ENCODE measurements at places on chromosomes 7 and 10.

DNA sequence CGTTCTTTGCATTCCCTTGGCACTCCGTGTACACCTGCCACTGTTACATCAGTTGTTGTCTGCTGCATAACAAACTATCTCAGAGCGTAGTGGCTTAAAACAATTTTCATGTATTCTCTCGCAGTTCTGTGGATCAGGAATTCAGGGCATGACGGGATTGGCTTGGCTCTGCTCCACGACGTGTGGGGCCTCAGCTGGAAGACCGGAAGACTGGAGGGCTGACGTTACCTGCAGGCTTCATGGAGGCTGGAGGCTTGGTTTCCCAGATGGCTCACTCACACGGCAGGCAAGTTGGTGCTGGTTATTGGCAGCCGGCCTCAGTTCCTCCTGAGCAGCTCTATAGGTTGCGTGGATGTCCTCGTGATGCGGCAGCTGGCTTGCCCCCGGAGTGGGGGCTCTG is 25.5 kb downstream of the NYAP1 start:
- peak; percentile 40 for DNase-seq

- no peak for DNase-seq
These were observed 225.5 kb downstream of the KLF6 start for GRCh38 chr10:3559527-3559926.

DNA sequence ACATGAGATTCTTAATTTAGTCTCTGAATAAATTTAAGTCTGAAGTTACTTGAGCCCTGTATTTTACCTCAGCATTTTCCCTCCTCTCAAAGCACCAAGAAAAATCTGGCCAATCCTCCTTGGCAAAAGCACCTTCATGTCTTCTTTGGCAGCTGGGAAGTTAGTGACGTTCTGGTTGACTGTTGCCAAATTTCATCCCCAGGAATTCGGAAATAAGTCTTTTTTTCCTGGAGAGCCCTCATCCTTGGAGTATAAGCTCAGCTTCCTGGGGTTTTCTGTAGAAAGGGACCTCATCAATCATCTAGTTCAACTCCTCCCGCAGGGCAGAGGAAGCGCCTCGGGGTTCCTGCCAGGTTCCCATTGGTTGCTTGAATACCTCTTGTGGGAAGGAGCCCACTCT is 377.6 kb downstream of the PHTF2 start:
- no peak for DNase-seq

DNA sequence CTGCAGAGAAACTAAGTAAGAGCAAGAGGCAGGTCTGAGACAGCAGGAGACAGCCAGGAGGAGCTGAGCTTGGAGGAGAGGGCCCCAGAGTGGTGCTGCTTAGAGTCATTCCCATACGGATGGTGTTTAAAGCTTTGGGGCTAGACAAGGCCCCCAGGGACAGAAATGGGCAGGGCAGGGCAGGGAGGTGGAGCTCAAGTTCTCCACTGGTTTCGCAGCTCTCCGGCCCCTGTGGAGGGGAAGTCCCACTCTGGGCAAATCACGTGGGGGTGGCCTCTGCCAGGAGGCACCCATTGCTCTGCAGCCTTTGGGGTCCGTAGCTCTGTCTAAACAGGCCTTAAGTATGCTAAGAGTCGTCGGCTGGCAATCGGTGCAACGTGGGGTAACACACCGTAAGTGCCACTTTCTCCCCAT is 1.0 kb upstream of the PTPRE start:
- no peak for DNase-seq

- no peak for DNase-seq
These were observed 12.8 kb downstream of the ERLIN1 start for GRCh38 chr10:100173035-100173434.

GRCh38 chr7:149873970-149874643 is 338 bp downstream of the ATP6V0E2 start:
- DNase-seq: no peak

GRCh38 chr7:121294448-121294992 is 34.3 kb upstream of the WNT16 start:
- no peak for DNase-seq

DNA sequence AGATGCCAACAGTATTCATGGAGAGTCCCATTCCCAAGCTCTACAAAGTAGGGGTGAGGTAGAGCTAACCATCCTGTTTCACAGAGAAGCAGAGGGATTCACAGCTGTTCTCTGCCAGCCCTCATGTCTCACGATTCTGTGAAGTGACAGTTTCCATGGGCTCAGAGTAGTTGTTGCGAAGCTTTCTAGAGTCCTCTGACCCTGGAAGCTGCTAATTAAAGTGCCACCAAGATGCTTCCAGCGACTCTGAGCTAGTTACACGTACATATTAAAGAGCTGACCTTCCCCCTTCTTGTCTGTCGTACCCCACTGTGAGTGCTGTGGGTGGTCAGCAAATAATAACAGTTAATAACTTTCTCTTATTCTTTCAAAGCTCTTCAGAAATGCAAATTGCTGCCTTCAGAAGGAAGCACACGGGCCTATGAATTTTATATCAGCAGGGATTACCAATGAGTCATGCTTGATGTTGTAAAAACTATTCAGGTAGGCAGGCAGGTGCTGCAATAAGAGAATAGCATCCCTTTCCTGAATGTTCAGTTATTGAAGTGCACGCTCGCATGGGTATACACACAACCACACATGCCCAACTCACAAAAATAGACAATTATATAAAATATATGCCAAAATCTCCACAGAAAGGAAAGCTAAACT is 34.1 kb downstream of the DNAJB9 start:
- DNase-seq: no peak

DNA sequence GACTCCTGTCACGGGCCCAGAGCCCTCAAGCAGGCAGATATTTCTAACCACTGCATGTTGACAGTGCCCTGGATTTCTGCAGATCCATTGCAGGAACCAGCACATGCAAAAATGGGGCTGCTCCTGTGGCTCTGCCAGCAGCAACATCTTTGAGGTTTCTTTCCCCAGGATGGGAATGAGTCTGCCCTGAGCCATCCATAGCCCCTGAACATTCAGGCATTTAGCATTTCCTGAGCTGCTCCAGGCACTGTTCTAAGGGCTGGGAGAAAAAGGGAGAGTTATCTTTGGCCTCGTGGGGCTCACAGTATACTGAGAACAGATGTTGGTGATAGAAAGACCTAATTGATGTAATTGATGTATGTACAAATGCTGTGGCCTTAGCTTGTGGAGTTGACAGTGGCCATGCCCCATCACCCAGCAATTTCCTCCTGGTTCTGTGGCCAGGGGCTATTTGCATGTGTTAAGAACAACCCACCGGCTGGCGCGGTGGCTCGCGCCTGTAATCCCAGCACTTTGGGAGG is 66.0 kb upstream of the LRRC4 start:
- no peak for DNase-seq

GRCh38 chr10:125004571-125005311 is 62.8 kb downstream of the ZRANB1 start:
- no peak for DNase-seq

DNA sequence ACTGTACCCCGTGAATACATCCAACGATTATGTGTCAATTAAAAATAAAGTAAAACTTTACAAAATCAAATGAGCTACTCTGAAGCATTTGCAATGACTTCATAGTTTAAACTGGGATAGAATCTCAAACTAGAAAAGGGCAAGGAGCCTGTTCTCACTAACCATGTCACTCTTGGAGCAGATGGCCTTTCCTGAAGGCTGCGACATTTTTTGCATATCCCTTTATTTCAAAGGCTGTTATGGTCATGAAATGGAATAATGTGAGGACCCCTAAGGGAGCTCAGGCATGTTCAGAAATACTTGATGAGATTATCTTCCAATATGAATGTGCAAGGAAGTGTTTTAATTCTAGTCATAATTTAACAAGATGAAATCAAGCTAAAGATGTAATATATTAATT is 679.4 kb downstream of the NRG3 start:
- DNase-seq: no peak

- DNase-seq: peak; percentile 37
These were observed at the start of gene GOLGA7B for GRCh38 chr10:97849687-97850402. TSS of gene GOLGA7B (plus strand) at chr10:97849843. CDS start at chr10:97850304, 461 bp downstream.

DNA sequence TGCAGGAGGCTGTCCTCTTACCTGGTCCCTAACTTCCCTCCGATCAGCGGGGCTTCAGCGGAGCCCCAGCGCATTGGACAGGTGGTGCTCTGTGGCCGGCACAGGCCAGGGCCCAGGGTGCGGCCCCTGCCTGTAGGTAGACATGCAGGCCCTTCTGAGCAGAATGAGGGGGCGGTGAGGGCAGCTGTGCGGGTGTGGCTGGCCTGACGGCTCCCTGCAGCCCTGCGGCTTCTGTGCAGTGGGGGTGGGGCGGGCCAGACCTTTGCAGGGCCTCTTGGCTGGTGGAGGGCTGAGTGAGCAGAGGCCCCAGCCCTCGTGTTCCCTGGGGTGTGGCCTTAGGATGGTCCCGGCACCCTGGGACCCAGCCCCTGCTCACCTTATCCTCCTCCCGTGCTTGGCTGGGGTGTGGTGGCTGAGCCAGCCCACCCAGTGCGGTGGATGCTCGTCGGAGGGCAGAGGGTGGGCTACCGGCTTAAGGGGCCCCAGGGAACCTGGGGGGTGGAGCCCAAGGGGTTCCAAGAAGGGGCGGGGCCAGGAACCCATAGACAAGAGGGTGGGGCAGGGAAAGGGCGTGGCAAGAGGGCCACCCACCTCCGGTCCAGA is 175.2 kb upstream of the TNRC18 start:
- DNase-seq: no peak
